ENCODE measurements at places on chromosomes 5 and 9. TPM values are rescaled to one million over a fixed set of nuclear protein-coding genes. Genes with fewer than 3 reads are reported as not detected.
A peak's percentile ranks its signal among the peaks of the same experiment; 100 is the strongest.

GRCh38 chr5:76818844-76819831, at the start of gene F2RL1:
Gene F2RL1 (plus strand): TSS chr5:76819030. CDS start chr5:76819183, 153 bp downstream.
- DNase-seq, result peak; percentile 61

The SPATA31C1 gene
- total RNA-seq, result not detected

The KCNV2 gene
- not detected for total RNA-seq

The SHISAL2B gene
- total RNA-seq, result not detected

The ECM2 gene
- 23.3 TPM for total RNA-seq

The TGFBR1 gene
- total RNA-seq, result 28.8 TPM

- no peak for DNase-seq
Observed at GRCh38 chr5:133751846-133752245, 139.5 kb upstream of the FSTL4 start.

GRCh38 chr9:92679413-92680165, 9.7 kb upstream of the IPPK start:
- no peak for DNase-seq

The FAM153A gene
- not detected for total RNA-seq

Measured in fibroblast of the aortic adventitia (primary cell).